ENCODE measurements at places on chromosomes 1 and 21.

- DNase-seq = no peak
These were observed 44.2 kb upstream of the PIGV start for GRCh38 chr1:26743426-26744059.

DNA sequence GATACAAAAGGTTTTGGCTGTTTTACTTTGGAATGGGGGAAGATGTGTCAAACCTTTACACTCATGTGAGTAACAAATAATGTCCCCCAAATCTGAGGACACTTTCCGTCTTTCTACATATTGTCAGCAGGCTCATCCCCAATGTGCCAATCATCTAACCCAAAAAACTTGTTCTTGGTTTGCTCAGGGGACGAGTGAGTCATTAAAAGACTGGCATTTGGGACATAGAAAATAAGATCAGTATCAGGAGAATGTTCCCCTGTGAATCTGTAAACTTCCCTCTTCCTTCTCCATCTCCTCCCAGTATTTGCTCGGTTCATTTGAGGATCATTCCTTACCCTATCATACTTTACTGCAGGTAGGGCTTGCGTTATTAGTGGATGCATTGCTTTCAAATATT lies 194.1 kb upstream of the RUNX1 start:
- no peak for DNase-seq

- no peak for DNase-seq
These were observed 14.6 kb upstream of the ADAR start for GRCh38 chr1:154622503-154623039.

- DNase-seq = no peak
These were observed 1.0 kb downstream of the BEST4 start for GRCh38 chr1:44786841-44787426.

- peak; percentile 74 for DNase-seq
These were observed 6.3 kb downstream of the HAPLN2 start for GRCh38 chr1:156625436-156626078.

GRCh38 chr1:185916861-185917260 lies 182.7 kb downstream of the HMCN1 start:
- DNase-seq = no peak

GRCh38 chr1:109803901-109804331 lies 40.2 kb upstream of the EPS8L3 start:
- no peak for DNase-seq

DNA sequence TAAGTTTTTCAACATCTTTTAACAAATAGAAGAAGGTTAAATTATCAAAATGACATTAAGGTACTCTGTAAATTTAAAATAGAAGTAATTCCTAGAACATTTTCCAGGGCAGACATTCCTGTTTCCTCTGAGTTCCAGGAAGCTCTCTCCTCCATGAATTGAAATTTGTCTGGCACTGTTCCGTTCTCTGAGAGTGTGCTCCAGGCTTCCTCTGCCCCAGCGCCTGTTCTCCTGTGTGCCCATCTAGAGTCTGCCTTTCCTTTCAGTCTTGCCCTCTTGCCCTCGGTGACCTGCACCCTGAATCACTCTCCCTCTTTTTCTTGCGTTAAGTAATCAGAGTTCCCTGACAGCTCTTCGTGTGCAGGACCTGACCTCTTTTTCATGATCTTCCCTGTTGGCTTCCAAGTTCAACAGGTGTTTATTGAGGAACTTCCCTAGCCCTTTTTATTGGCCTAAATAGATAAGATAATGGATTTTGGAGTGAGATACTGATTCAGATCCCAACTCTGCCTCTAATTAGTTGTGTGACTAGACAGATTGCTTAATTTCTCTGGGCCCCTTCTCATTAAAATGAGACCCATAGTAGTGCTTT lies 77.1 kb downstream of the MTR start:
- DNase-seq = no peak

DNA sequence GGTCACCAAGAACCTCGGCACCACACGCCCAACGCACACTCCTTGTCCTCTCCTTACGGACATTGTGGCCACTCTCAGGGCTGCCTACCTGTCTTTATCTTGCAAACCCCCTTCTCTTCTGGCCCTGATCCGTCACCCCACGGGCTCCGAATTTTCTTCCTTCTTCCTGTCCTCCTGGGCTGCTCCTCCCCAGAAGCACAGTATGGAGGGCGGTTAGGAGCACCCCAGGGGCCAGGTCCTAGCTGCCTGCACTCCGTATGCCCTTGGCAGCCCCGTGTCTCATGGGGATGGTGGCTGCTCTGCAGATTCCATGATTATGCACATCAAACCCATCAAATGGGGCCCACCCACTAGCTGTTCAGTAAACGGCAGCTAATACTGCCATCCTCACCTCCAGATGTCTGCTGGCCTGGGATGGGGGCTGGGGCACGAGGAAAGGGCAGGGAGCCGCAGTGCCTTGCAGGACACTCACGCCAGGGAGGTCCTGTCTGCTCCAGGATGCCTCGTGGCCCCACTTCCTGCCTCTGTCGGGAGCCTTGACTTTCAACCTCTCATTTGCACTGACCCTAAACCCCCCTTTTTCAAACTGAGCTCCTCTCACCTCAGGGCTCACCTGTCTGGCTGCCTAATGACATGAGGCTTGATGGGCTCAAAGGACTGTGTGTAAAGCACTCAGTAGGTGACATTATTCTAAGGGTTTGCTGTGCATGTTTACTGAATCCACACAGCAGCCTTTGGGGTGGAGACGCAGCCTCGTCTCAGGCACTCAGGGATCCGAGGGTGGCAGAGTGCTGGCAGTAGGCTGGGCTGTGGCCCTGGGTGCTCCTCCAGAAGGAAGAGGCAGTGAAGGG lies 4.4 kb downstream of the TTC34 start:
- no peak for DNase-seq

DNA sequence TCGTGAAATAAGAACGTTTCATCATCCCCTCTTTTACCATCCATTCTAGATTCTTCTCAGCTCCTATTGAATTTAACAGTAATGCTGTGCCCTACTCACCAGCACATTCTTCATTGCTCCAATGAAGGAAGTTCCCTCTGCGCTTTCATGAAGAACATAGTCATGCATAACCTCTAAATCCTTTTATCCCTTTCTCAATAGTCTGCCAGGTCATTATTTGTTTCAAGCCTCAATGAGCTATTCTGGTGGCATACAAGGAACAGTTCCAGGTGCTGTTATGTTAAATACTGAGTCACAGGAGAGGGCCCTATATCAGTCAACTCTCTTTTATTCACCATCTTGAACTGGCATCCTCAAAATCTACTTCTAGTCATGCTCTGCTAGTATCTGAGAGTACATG lies 381.0 kb downstream of the GPATCH2 start:
- no peak for DNase-seq

DNA sequence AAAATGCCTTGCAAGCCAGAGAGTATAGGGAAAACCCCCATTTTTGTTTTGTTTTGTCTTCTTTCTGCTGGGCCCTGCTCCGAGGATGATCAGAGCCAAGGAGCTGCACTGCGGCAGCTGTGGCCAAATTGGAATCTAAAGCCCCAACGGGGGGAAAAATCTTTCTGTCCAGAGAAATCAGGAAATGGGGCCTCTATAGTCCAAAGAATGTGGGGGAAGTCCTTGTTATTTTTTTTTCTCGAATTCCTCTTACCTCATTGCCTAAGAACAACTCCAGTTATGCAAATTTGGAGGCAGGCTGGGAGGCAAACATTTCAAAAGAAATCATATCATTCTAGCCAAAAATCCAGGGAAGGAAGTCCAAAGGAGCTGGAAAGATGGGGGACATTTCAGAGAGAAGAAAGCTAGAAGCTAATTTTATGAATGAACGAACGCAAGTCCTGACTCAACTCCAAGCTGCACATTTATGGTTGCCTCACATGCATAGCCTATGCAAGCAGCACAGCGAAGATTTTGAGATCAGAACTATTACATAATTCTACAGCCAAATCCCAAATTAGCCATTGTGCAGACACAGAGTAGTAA lies 263.2 kb downstream of the KCTD3 start:
- no peak for DNase-seq

- DNase-seq = no peak
These were observed 111.1 kb upstream of the BEND5 start for GRCh38 chr1:48887796-48888195.

- DNase-seq = no peak
These were observed 8.5 kb upstream of the S100B start for GRCh38 chr21:46613391-46613790.

GRCh38 chr21:42220138-42220701 lies 1.3 kb downstream of the ABCG1 start:
- DNase-seq = peak; percentile 95

DNA sequence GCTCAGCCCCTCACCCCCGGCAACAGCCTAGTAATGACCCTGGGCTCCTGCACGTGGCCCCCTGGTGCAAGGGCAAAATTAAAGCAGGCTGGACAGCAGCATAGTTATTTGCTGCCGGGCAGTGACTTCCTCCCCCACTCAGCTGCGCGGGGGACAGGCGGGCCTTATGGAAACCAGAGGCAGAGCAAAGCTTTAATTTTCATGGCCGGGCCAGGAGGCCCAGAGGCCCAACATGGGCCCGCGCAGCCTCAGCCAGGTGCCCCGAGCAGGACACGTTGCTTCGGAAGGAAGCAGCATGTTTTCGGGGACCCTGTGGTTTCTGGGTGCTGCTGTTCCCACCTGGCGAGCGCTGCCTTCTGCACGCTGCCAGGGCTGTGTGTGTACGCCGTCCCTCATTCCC lies 89.9 kb upstream of the ARHGEF16 start:
- DNase-seq = no peak

DNA sequence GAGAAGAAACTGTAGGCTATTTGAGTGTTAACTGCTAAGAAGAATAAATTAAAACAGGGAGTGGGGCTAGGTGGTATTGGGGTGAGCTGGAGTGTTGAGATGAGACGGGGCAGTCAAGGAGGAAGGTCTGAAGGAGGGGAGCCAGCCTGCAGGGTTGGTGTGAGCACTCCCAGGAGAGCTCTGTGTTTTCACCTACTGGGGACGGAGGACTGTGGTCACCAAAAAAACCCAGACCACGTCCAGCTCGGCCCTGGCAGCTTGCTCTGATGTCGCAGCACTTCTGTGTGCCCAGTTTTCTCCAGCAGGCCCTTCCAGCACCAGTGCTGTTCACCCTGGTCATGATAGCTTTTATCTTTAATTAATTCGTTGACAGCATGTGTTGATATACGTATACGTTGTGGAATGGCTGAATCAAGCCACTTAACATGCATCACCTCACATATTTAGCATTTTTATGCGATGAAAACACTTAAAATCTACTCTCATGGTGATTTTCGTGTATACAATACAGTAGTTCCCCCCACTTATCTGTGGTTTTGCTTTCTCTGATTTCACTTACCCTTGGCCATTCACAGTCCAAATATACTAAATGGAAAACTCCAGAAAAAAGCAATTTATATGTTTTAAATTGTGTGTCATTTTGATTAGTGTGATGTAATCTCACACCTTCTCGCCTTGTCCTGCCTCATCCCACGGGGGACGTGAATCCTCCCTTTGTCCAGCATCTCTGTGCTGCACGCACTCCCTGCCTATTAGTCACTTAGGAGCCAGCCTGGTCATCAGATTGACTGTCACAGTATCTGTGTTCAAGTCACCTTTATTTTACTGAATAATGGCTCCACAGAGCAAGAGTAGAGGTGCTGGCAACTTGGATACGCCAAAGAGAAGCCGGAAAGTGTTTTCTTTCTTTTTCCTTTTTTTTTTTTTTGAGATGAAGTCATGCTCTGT lies 12.3 kb downstream of the FAM3B start:
- DNase-seq = no peak

DNA sequence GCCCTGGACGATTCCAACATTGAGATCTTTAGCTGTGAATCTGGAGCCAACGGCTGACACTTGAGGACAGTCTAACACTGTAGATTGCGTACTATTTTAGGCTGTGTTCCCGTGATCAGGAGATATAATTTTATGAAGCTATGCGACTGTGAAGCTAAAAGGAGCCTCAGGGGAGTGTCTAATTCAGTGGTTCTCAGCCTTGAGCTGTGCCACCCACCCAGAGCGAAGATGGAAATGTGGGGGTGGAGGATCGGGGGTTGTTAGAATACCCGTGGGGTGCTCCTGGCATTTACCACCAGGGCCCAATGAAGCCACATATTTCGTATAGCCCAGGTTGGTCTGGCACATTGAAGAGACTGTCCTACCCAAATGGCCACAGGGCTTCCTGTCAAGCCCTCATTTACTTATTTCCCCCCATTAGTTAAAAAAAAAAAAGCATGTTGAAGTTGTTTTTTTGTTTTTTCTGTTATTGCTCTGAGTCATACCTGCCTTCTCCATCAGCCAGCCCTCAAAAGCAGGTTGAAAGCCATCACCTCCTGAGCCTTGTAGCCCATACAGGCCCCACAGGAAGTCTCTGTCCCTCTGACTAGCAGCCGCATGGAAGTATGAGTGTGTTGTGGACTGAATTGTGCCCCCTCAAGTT lies 141.7 kb downstream of the GALNT2 start:
- no peak for DNase-seq

DNA sequence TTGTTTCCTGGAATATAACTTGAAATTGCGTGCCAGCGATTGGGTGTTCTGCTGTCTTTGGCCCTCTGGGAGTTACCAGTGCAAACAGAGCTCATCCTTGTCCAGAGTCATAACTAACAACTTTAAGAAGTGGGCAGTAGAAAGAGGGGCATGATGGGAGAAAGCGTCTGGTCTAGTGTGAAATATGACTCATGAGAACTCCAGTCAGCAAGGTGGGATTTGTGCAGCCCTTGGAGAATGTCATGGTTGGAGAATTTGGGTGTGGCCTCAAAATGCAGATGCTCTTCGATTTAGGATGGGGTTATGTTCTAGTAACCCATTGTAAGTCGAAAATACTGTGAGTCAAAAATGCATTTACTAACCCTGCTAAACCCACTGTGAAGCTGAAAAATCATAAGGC lies 12.9 kb downstream of the ATP1B1 start:
- no peak for DNase-seq

DNA sequence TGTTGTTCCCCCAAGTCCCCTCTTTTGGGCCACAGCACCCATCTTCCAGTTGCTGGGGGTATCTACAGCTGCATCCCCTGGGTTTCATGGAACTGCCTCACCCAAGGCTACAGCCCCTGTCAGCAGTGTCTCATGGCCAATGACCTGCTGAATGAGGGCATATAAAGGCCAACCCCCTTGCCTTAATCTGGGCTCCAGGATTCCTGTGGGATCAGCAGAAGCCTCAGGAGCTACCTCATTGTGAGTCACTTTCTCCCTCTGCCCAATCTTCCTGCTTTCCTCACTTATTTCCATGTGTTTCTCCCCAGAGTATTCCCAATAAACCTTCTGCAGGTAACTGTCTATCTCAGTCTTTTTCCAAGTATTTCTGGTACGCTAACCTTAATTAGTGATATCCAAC lies 37.3 kb upstream of the SYT14 start:
- DNase-seq = no peak

DNA sequence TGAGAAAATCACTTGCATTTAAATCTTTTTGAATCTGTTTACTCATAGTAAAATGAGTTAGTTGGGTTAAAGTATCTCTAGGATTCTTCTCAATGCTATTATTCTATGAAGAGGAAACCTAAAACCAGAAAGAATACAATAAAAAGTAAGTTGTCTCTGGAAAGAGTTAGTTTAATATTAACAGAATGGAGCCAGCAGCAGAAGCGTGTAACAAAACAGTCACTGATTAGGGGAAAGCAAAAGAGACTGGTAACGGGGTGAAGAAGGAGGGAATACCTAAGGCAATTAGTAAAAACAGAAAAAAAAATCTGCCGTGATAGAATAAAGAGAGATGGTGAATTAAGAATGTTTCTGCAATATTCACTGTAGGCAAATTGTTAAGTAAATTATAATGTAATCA lies 60.0 kb downstream of the NRDC start:
- DNase-seq = no peak
